DMS53 (cell line): ENCODE measurements at places on chromosomes 4 and X.

- no peak for DNase-seq
These were observed 69.0 kb downstream of the WDFY3 start for GRCh38 chr4:84897516-84897915.

DNA sequence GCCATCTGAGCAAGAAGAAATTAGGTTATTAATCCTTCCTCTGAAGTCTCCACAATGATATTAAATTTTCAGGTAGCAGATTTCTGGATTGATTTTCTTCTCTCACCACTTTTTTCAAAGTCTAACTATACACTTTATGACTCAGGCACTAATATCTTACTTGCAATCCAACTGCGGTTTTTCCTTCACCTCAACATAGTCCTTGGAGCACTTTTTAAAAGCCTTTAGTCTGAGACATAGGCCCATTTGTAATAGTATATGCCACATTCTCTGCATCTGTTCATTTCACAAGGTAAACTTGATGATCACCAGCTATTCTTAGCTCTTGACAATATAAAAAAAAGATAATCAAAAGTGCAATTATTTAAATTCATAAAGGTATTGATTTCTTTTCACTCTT lies 55.9 kb upstream of the EDNRA start:
- no peak for DNase-seq

DNA sequence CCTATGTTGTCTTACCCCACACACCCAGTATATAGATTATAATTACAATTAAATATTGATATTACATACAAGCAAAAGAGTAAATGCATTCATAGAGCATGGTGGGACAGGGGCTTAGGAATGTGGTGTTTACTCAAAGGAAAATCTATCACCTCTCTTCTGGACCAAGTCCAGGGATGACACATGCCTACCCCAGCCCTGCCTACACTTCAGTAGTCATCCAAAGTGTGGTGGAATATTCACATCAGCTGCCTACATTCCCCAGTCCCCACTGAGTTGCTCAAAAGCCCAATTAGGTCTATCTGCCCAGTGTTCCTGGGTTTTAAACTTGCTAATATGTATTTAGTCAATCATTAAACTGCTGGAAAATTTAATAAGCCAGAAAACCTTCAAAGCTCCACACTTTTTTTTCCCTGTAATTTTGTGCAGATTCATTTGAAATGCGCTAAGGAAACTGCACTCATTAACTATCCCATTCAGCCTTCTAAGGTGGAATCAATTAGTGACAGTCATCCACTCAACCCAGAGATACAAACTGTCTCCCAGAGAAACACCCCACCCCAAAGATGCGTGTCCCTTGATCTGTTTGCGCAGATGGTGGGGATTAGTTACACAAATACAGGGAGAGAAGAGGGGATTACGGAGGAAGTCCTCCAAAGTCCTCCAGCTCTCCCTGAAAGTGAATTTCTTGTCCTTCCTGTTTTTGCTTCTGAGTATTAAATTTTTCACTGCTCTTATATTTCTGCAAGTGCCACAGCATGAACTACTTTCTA lies 91.7 kb upstream of the KDR start:
- peak; percentile 98 for DNase-seq

GRCh38 chrX:37786624-37787422 lies 7.0 kb downstream of the CYBB start:
- no peak for DNase-seq

DNA sequence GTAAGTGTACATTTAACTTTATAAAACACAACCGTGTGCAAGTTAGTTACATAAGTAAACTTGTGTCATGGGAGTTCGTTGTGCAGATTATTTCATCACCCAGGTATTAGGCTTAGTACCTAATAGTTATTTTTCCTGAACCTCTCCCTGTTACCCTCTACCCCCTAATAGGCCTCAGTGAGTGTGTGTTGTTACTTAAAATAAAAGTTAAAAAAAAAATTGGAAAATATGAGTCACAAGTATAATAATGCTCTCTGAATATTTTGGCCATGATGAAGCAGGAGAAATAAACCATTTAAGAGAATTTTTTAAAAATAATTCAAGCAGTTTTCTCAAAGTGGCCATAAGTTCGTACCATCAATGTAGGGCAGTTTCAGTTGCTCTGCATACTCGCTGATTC lies 105.1 kb upstream of the GRID2 start:
- no peak for DNase-seq

DNA sequence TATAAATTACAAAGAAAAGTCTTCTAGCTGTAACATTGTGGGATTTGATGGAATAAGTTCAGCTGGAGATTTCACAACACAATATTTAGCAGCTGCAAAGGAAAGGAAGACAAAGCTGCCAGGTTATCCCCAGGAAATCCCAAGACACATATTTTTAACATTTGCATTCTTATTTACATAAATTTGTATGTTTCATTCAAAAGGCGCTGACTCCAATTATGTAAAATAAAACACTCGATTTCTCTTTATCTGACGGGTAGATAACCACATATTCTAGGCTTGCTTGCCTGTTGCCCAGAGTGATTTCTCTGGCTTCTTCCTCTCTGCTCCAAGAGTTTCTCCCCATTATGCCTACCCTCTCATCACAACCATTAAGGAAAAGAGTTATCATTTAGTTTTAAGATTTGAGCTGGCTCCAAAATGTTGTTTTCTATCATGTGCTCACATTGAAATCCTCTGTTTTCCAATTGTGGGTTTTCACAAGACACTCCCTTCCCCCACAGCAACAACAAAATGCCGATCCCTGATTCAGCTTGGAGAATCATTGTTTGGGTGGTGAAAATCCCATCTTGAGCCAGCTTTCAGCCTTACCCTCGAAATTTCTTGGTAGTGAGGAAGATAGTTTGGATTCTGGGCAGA lies 128.2 kb upstream of the RASGEF1B start:
- no peak for DNase-seq

DNA sequence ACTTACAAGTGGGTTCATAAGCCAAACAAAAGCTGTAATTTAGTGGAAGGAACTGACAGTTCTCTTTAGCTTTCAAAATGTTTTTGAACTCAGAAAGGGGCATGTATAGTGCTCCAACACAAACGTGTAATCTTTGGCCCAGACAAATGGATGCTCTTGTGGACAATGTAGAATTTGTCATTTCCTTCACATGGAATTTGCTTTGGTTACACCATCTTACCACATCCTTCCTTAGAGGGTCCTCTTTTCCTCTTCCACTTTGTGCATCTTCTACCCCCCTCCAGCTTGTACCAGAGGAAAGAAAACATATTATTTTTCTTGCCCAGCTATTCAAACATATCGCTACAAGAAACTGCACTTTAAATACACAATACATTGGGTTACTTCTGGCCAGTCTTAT lies 42.4 kb downstream of the MEPE start:
- no peak for DNase-seq

DNA sequence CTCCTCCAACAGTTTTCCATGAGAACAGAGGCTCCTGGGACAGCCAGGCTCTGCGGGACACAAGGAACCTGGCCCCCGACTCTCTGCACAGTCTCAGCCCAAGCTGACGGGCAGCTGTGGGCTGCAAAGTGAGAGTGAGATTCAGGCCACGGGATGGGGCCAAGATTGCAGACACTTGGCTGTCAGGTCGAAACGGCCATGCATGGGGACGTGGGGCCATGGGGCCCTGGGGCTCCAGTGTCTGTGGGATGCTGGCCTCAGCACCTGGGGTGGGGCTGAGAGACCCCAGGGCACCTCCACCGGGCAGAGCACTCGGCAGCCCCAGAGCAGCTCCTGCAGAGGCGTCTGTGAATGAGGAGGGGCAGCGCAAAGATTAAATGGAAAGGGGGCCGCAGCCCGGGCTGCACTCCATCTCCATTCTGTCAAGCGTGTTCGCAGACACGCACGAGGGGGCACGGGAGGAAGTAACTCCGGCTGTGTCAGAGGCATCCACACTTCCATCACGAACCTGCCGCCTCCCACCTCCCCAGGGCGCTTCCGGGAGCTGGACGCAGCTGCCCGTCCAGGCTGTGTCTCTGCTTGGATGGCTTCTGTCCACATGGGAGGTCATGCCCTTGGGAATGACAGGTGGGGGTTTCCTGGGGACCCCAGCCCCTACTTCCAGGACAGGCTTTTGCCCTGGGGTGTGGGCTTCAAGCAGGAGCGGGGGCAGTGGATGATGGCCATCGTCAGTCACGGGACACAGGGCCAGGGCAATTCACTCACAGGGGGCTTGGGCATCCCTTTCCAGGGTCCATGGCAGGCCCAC lies 82.8 kb upstream of the NKX1-1 start:
- DNase-seq = no peak

DNA sequence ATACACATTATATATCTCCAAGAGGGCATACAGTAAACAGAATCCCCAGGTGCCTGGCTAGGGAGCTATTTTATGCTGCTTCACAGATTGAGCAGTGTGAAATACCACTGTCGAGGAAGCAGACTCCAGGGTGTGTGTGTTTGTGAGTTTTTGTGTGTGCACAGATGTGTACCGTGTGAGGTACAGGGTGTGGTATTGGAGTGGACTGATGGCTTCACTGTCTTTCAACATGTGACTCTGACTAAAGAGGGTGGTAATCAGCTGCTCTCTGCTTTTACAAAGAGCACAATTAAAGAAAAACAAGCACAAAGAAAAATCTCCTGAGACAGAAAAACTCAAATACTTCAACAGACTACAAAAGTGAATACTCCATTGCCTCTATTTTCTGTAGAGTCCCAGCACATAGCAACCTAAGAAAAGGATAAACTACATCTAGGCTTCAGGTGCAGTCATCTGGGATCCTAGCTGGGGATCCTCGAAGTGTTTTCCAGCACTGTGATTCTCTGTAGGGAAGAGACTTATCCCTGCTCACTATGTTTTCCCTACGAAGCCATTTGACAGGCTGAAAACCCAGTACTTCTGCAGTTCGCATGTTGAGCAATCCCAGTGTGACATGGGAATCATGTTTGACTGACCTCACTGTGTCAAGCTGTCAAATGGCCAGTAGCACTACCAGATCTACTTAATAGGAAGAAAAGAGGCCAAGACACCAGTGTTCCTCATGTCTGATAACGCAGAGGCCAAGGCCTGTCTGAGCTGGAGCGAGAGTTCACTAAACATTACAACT lies 100.3 kb downstream of the CDS1 start:
- DNase-seq = no peak

DNA sequence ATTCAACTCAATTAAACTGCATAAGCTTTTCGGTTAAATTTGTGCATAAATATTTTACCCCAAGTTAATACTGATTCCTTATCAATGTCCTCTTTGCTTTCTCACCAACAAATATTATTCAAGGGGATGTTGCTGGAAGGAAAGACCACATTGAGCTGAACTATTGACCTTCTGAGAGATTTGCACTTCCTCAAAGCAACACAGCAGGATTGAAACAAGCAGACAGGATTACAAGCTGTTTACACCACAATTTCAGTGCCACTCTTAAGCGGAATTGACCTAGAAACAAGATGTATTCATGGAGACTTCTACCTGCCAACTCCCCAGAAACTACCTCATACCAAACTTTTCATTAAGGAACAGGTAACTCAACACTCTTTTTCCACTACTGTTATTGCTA lies 96.5 kb upstream of the DUSP21 start:
- peak; percentile 2 for DNase-seq

GRCh38 chr4:129455482-129455881 lies 359.5 kb downstream of the C4orf33 start:
- peak; percentile 62 for DNase-seq

DNA sequence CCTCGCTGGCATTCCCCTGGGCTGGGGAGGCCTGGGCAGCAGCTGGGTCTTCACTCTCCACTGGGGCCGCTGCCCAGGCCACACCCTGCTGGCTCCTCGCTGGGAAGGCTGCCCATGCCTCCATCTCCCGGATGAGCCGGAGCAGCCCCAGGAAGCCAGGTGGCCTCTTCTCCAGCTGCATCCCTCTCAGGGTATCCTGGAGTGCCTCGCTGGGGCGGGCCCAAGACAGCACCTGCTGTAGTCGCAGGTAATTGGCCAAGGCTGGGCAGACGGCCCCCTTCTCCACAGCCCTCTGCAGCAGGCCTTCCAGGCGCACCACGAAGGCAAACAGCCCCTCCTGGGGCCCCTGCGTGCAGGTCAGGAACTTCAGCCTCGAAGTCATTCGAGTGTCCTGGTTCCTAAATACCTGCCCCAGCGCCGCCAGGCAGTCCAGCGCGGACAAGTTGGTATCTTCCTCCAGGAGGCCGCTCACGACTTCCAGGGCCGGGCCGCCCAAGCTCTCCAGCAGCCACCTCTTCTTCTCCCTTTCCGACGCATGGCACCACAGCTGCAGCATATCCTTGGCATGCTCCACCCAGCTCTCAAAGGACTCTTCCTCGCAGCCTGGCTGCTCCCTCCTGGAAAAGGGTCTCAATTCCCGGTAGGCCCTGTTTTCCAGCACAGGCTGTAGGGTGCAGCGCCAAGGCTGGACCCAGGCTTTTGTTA lies 3.7 kb downstream of the PNMA6E start:
- DNase-seq = peak; percentile 23

DNA sequence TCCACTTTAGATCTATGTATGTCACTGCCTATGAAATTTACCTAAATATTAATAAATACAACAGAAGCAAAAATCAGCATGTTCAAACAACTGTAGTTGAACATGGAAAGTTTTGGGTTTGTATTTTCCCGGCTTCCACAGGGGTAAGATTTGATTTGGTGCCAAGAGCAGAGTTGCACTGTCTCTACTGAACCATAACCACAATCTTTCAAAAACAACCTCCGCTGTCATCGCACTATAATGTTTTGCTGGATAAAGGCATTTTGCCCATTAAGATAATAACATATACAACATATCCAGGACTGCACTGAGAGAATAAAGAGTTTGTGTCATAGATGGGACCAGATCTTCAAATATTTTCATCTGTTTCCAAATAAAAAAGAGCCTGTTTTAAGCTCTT lies 94.9 kb downstream of the TENM3 start:
- no peak for DNase-seq

DNA sequence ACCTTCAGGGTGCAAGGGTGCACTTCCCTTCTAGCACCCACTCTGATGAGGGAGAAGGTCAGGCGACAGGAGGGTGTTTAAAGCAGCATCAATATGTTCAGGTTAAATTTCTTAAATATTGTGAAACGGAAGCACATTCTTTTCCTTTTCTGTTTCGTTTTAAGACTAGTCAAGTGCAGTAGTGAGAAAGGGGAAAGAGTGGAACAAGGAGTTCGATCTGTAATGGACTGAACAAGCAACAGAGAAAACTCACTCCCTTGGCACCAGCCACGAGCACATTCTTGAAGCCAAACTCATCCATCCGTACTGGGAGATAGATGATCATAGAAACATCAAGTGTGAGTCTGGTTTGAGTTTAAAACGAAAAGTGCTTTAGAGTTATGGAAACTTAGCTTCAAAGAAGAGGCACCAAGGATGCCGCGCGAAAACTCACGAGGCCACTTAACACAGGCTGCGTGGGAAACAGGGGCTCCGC lies 815 bp downstream of the FAM53A start:
- DNase-seq = no peak

DNA sequence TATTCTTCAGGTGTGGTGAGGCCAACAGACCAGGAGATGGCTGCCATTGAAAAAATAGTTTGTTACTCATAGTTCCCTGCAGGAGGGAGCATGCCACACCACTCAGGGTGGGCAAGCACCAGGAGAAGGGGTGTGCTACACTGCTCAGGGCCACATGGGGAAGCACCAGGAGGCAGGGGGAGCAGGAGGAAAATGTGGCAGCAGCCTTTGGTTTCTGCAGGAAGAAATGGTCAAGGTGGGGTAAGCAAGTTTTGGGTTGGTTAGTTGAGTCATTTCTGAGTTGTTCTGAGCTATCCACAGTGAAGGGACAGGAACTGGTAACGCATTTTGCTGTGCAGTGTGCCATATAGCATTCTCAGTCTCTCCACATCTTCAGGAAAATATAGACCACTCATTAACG lies 23.8 kb downstream of the FGFBP1 start:
- DNase-seq = no peak

- peak; percentile 17 for DNase-seq
These were observed 54.2 kb downstream of the PLAC1 start for GRCh38 chrX:134603806-134604700.

- DNase-seq = no peak
These were observed 18.3 kb downstream of the RBBP7 start for GRCh38 chrX:16851827-16852226.
